Activated T-cell treated with anti-CD3 and anti-CD28 coated beads for 1 hour (primary cell): ENCODE measurements at places on chromosomes 5 and 9.

DNA sequence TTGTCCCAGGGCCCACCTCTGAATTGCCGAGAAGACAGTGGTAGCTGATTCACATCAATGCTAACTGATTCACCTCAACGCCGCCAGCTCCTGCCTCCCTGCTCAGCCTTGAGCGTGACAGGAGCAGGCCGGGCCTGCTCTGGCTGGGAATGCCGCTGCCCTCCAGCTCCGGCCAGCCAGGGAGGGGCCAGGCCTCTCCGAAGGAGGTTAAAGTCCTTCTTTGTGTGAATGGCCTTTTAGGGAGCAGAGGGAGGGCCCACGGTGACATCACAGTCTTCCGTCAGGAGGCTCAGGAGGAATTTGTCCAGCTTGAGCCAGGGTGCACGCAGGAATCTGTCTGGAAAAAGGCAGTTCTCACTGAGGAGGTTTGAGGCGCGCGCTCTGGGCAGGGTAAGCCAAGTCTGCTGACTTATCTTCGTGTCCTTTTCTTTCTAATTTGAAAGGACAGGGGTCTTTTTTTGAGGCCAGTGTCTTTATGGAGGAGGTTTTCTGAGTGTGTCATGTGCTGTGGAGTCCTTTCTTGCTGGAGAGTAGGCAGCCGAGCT is 82.7 kb downstream of the C9orf152 start:
- no peak for DNase-seq

DNA sequence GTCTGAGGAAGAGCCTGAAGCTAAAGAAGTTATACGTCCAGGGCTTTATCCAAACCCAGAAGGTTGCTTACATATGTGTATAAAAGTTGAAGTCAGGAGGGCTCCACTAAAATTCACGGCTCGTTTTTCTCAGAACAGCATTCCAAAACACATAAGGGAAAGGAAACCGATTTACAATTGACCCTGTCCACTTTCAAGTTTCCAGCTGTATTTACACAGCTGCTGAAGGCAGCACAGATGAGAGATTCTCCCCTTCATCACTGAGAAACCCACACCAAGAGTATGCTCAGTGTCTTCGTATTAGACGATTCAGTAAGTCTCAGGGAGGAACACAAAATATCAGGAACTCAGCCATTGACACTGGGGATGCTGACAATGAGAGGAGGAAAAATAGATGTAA is 5.9 kb upstream of the NREP start:
- no peak for DNase-seq

DNA sequence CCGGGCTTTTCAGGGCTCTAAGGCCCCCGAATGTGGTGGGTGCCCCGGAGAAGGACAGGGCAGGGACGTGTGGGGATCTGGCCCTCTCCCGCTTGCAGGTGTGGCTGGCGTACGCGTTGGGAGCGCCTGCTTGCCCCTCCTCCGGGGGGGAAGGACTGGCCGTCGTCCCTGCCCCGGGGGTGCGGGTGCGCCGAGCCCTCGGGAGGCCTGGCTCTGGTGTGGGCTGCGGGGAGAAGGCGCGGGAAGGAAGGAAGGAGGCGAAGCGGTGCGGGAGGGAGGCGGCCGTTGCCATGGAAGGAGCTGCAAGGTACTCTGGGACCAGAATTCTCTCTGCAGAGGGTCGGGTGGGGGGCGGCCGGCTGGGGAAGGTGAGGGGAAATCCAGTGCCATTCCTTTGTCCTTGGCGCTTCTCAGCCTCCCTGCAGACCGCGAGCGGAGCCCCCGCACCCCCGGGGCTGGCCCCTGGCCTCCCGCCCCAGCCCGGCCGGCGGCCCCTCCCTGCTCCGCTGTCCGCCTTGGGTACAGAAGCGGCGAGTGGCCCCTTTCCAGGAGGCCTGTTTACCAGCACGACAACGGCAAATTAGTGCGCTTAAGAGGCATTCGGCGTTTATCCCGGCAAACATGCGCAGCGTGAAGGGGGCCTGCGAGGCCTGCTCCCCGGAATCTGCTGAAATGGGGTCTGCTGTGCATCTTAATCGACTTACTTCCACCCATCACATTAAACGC is 67.1 kb upstream of the UNC5A start:
- DNase-seq, result no peak

- DNase-seq, result no peak
These were observed 419.6 kb downstream of the KDM4C start for GRCh38 chr9:7177383-7177782.

DNA sequence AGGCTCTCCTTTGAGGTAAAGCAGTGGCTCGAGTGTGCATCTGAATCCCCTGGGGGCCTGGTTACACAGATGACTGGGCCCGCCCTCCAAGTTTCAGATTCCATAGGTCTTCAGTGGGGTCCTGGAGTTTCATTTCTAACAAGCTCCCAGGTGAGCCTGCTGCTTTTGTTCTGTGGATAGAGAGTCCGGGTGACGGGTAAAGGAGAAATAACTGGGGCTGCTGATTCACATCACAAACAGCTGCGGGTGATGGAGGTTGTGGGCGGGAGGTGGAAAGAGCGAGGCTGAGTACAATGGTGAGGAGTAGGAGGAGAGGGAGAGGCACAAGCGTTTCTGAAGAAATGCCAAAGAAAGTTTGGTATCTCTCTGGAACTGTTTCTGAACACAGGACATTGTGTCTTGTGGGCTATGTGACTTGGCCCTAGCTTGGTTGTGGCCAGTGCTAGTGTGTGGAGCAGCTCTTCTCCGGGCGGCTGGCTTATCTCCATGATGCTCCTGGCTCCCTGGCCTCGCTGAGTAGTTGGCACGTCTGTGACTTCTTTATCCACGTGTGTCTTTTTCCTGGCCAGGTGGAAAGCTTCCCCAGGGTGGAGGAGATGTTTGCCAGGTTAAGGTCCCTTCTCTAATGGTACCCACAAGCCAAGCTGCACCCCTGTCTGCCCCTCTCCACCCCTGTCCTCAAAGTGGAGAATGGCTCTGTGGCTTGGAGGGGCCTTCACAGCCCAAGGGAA is 61.7 kb downstream of the HSPA4 start:
- no peak for DNase-seq

DNA sequence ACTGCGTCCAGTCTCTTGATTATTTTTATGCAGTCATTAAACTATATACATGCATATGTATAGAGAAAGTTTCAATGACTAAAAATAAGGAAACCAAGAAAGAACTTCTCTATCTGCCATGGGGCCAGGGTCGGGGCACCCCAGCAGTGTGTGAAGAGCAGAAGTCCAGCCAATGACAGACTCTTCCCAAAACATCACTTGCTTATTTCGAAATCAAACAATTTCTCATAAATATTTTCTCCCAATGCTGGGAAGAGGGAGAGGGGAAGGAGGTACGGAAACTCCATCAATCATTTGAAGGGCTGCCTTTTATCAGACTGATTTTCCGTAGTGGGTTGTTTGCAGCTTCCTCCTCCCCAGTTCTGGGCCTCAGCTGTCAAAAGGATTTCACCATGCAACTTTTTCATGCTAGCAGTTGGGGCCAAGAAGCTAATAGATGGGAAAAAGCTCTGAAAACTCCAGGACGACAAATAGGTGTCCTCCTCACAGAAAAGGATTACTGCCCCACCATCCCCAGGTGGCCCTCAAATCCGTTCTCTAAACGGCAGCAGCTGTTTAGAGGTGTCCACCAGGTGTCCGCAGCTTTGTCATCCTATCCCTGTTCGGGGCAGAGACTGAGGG is 617 bp upstream of the FPGS start:
- DNase-seq, result no peak

- no peak for DNase-seq
These were observed 199.5 kb upstream of the CLINT1 start for GRCh38 chr5:158058208-158059120.

- no peak for DNase-seq
These were observed 42.3 kb downstream of the BASP1 start for GRCh38 chr5:17259630-17260257.

DNA sequence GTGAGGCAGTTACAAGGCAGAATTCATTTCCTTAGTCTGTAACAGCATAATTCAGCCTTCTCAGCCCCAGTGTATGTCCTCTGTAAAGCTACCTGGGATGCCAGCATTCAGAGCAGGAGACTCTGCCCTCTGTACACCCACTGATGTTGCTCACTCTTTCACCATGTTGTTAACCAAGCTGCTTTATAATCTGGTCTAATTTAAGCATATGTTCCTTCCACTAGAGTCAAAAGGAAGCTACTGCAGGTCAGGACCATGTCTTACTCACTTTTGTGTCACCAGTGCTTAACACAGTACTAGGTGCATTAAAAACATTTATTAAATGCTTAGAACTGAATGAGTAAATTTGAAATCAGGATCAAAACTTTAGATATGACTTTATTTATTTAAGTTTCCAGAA is 185.6 kb downstream of the FBXL17 start:
- no peak for DNase-seq

DNA sequence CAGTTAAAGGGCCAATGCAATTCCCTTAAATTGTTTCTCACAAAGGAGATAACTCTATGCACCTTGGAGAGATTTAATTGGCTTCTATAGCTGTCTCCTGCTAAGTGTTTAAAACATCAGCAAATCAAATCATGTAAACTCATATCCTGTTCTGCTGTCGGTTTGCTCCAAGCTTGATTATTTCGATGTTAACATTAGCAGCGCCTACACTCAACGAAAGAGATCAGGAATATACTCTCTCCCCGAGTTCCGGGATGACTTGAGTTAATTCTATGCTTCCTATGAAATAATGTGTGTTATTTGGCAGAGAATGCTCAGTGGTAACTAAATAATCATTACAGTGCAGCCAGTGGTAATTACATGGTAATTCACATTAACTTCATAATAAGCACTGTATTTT is 338.6 kb downstream of the EBF1 start:
- no peak for DNase-seq

- no peak for DNase-seq
These were observed 4.5 kb downstream of the PDE6A start for GRCh38 chr5:149940077-149940574.

DNA sequence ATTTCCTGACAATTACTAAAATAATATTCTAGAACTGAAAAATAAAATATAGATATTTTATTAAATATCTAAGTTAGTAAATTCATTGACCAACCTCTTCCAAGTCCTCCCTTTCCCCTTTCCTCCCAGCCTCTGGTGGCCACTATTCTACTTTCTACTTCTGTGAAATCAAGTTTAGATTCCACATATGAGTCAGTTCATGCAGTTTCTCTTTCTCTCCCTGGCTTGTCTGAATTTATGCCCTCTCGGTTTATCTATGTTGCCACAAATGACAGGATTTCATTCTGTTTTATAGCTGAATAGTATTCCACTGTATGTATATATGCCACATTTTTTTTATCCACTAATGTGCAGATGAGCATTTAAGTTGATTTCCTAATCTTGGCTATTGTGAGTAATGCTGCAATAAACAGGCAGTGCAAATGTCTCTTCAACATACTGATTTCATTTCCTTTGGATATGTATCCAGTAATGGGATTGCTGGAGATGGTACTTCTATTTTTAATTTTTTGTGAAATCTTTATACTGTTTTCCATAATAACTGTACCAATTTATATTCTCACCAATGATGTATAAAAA is 52.3 kb downstream of the WDR36 start:
- no peak for DNase-seq

GRCh38 chr9:76558465-76558864 is 99.5 kb downstream of the GCNT1 start:
- DNase-seq, result no peak

GRCh38 chr5:109877670-109878045 is 187.9 kb downstream of the MAN2A1 start:
- DNase-seq, result no peak

DNA sequence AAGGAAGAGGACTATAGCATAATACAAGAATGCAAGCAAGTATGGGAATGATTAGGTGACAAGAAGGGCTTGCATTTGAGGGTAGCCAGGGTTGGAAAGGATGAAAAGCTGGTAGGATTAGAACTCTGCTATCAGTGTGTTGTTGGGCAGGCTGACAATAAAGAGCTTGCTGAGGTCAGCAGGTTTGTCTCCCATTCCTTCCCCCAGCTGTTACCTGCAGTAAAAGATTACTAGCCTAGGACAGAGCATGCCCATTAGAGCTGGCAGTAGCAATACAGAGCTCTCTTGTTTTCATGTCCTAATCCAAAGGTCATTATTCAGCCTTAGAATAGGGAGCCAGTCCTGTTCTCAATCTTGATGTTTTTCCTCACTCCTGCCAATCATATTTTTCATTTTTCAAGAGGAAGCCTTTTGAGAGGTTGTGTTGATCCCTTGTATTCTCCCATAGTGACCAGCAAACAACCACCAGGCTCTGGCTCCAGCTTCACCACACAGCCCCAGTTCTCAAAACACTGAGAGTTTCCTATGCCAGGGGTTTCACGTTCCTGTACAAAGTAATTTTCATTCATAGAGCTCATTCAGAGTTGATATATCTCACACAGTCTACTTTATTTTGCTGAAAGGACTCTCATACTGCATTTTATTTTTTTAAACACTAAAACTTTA is 71.7 kb downstream of the OR2K2 start:
- no peak for DNase-seq
